CD4-positive, alpha-beta memory T cell (primary cell): ENCODE measurements at places on chromosomes 2 and 18. TPM values are rescaled to one million over a fixed set of nuclear protein-coding genes. Genes with fewer than 3 reads are reported as not detected.

Gene POTEI
- total RNA-seq: not detected

- H3K4me1 ChIP-seq: peaks cover 11% of the 10 kb centered on the region
- no peaks in the 10 kb centered on the region for H3K36me3 ChIP-seq
- H3K4me3 ChIP-seq: no peak overlapping the region
- no peak overlapping the region for H3K27ac ChIP-seq
Measured at GRCh38 chr2:27885234-27885633, 5.0 kb downstream of the RBKS start.

DNA sequence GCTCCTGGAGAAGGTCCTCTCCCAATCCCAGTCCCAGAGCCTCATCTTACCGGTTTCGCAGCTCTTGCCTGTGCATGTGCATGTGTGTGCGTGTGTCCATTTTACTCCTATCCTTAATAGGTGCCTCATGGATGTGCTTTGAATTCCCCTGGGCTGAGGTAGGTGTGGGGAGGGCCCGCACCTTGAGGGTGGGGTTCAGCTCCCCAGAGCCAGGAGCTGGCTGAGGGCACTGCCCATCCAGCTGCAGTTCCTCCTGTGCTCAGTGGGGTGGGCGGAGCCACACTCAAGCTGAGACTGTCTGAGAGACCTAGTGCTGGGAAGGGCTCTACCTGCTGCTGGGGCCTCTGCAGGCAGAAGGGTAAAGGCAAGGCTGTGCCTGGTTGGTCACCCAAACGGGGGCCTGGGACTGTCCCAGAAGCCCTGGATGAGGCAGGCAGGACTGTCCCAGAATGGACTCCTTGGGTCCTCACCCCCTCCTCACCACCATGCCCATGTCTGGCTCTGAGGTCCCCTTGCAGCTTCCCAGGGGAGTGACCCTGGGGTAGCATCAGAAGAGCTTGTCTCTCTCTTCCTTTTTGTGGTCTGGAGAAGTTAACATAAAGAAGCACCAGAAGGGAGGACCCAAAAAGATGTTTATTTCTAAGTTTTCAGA is 8.9 kb downstream of the GDF7 start:
- no peaks in the 10 kb centered on the region for H3K36me3 ChIP-seq
- no peak overlapping the region for H3K27ac ChIP-seq
- H3K27me3 ChIP-seq: peaks cover 12% of the 10 kb centered on the region

- no peaks in the 10 kb centered on the region for H3K36me3 ChIP-seq
- no peak overlapping the region for H3K4me3 ChIP-seq
- peak; percentile 47 for DNase-seq
Measured at GRCh38 chr2:30862054-30862651, 54.9 kb upstream of the CAPN13 start.

GRCh38 chr18:5414546-5414945 is 119.0 kb upstream of the ZBTB14 start:
- H3K36me3 ChIP-seq: no peaks in the 10 kb centered on the region
- DNase-seq: no peak
- no peaks in the 10 kb centered on the region for H3K27me3 ChIP-seq
- no peaks in the 10 kb centered on the region for H3K4me1 ChIP-seq

GRCh38 chr2:207956771-207957170 is 68.6 kb downstream of the PLEKHM3 start:
- no peaks in the 10 kb centered on the region for H3K27me3 ChIP-seq
- no peaks in the 10 kb centered on the region for H3K4me1 ChIP-seq
- H3K4me3 ChIP-seq: no peak overlapping the region
- no peaks in the 10 kb centered on the region for H3K36me3 ChIP-seq
- DNase-seq: no peak

DNA sequence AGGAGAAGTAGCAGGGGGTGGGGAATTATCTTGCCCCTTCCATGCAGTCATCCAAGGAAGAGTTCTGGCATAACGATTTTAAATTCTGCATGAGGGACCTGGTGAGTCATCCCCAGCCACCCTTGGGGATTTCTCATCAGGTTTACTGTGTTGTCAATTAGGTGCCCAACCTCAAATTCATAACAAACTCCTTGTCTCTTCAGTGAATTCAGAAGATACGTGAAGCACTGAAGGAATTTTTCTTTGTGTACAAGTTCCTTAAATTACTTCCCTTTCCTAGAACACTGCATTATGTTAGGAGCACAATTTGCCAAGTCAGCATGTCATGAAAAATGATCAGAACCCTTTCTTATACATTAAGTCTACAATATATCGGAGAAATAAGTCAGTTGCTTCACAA is 70.8 kb upstream of the NOSTRIN start:
- no peaks in the 10 kb centered on the region for H3K27me3 ChIP-seq
- no peak overlapping the region for H3K27ac ChIP-seq
- H3K4me3 ChIP-seq: no peak overlapping the region
- no peaks in the 10 kb centered on the region for H3K36me3 ChIP-seq
- no peaks in the 10 kb centered on the region for H3K4me1 ChIP-seq
